ENCODE measurements at places on chromosomes 12 and 14.

DNA sequence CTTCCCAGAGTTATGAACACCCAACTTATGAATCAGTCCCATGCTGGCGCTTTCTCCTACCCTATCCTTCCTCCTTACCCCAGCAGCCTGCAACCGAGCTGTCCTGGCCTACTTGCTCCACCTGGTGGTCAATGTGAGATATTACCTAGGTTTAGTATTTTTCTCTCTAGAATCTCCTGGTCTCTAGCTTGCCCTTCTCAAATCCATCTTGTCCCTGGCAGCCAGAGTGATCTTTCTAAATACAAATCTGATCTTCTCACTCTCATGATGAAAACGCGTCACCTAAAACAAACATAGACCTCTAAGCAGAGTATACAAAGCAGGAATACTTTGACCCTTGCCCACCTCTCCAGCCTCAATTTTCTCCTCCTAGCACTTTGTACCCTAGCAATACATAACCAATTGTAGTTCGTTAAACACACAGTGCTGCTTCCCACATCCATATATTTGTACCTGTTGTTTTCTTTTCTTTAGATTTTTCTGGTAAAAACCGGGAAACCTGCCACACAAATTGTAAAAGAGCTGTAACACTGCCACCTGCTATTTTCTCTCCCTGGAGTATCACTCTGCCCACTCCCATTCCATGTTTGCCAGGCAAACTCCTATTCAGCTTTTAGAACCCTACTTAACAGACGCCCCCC, 20.0 kb upstream of the TCP11L2 start:
- DNase-seq = no peak

- no peak for DNase-seq
Observed at GRCh38 chr12:50099302-50100008, 4.4 kb upstream of the GPD1 start.

GRCh38 chr12:67091678-67092077, 177.5 kb upstream of the CAND1 start:
- no peak for DNase-seq

GRCh38 chr12:64950711-64951298, 126.4 kb downstream of the TBC1D30 start:
- no peak for DNase-seq

- DNase-seq = no peak
Observed at GRCh38 chr12:79737875-79738718, 47.3 kb upstream of the PAWR start.

DNA sequence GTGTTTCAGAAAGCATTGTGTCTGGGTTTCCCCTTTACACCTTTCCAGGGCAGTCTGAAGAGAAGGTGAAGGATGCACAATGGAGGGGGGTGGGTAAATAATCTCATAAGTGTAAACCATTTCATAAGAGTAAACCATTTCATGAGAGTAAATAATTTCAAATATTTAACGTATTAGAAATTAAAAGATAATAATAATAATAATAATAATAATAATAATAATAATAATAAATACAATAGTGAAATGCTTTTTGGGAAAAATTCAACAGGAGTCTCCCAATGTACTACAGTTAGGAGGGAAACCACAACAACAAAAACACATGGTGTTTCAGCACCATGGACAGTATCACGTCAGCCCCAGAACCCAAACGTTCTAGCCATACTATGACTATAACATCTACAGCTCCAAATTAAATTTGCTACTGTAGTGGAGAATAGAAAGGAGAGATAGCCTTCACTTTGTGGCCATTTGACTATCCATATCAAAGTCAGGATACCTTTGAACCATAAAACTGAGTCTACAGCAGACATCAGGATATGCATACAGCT, 691.8 kb downstream of the BCL11B start:
- DNase-seq = no peak

GRCh38 chr14:79627058-79627457, 584.2 kb downstream of the DIO2 start:
- no peak for DNase-seq

- DNase-seq = no peak
Observed at GRCh38 chr12:107818984-107819383, 44.5 kb downstream of the ASCL4 start.

DNA sequence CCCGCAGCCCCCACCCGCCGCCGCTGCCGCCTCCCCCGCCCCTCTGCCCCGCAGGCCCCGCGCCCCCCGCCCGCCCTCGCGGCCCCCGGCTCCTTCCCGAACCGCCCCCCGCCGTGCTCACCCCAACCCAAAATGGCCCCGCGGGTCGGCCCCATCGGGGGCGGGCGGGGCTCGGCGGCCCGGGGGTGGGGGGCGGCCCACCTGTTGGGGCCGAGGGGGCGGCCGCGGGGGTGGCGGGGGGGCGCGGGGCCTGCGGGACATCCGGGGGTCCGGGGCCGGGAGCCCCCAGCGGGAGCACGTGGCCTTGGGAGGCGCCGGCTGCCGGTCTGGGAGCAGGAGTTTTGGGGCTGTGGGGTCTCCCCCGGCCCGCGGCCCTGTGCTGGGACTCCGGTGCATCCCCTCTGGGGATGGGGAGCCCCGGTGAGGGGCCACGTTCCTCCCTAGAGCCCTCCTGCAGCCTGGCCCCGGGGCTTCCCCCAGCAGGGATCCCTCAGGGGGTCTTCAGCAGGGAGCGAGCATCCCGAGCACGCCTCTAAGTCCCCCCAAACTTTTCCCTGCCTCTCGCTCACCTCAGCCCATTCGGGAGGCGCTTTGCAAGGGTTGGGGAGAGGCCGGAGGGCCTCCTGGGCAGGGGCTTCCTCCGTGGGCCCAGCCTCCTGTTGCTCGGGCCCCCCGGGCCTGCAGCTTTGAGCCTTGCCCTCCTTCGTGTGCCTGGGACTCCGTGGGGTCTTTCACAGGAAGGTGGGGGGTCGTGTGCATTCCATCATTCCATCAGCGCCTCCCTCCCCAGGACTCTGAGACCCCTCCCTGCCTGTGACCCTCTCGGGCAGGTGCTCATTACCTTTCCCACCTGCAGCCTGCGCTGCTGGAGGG, 710 bp downstream of the MTA1 start:
- no peak for DNase-seq

Measured in Right ventricle myocardium superior (tissue), 1 donor.